ENCODE measurements at places on chromosomes 6 and 20.

GRCh38 chr20:40844332-40844731 lies 155.3 kb upstream of the MAFB start:
- no peak for DNase-seq

GRCh38 chr6:53446151-53446550 lies 97.4 kb upstream of the ELOVL5 start:
- no peak for DNase-seq

DNA sequence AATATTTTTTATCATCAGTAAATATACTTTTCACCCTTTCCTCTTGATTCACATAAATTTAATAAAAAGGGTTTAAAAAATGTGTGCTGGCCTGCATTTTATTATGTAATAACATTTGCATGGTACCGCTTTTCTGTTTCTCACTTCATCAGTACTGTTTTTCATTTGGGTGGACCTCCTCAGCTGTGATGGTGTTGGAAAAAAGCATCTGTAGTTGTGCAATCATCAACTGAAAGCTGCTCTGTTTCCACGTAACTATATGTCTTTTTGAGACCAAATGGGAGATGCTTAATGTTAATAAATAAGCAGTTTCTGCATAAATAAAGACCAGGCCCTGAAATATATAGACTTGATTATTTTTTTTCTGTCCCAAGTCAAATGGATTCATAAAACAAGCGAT lies 31.6 kb upstream of the CENPW start:
- no peak for DNase-seq

- no peak for DNase-seq
These were observed 17.5 kb upstream of the SIRPA start for GRCh38 chr20:1877609-1878200.

DNA sequence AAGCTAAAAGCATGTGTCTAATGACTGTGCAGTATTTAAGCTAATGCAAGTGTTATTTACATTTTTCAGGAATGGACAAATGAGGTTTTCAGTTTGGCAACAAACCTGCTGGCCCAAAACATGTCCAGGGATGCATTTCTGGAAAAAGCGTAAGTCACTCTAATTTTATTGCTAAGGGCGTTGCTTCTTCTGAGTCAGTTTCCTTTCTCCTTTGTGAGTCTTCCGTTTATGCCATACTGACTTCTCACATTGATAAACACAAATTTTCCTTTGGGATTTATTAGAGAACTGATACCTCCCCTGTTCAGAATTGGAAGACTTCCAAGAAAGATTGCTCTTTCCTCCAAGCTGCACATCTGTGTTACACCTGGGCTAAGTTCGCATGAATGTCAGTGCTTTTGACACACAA lies 422.9 kb upstream of the PLCB4 start:
- no peak for DNase-seq

All from C1 segment of cervical spinal cord (tissue), 14 donors.